BJ (cell line): ENCODE measurements at places on chromosomes 16 and 17.

GRCh38 chr17:78365561-78366108 lies 5.8 kb upstream of the SOCS3 start:
- no peak for DNase-seq

DNA sequence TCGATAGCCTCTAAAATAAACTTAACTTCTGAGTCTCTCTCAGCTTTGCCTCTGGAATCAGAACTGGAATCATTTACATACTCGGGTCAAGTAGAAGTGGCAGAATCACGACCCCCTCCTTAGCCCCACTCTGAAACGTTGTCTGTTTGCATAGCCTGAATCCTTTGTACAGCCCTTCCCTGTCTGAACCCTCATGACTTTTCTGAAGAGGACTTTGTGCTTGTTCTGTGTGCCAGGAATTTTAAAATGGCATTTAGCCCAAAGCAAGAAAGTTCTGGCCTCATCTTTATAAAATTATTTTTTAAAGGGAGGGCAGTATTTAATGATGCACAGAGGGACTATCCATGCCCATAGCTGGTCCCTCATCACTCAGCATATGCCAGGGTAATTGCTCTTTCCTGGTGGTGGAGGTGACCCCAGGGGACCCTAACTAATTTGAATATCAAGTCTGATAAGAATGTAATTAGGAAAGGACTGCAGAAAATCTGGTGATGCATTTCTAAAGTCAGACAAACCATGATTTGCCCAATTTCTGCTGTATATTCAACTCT lies 342.7 kb upstream of the TNRC6C start:
- DNase-seq = no peak

GRCh38 chr16:5944971-5945370 lies 847.4 kb upstream of the EEF2KMT start:
- no peak for DNase-seq

- DNase-seq = no peak
Measured at GRCh38 chr16:29877266-29877961, 14.4 kb upstream of the CDIPT start.

- DNase-seq = no peak
Measured at GRCh38 chr16:35296962-35297653, 1837.7 kb downstream of the TP53TG3F start.

GRCh38 chr16:86532526-86532815 lies 22.1 kb downstream of the FOXF1 start:
- DNase-seq = no peak
